ENCODE measurements at places on chromosomes 3 and 15.

- DNase-seq: no peak
Measured at GRCh38 chr3:159429702-159430101, 558.9 kb upstream of the IL12A start.

DNA sequence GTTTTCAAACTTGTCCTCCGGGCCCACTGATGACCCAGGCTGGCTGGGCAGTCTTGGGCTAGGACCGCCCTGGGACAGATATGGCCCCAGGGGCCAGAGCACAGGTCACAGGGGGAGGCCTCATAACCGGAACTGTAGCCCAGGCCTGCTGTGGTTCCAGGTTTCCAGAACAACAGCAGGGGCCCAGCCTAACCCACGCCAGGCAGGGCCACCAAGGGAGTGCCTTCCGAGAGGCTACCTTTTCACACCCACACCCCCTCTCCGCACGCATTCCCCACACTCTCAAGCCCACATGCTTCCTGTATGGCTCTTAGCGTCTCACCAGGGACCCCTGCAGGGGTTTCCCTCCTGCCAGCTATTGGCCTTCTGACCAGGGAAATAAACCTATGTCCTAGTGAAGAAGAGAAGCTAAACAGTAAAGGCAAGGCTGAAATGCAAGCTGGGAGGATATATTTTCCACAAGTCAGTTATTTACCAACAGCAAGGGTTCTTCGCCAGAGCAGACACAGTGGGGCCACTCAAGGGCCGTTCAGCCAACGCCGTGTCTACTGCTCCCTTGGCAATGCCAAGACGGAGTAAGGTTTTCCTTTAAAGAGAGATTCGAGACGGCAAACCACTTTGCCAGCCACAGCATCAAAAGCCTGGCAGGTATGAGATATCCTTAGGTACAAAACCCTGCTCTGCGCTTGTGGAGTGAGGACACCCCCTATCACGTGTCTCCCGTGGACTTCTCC lies 135.1 kb downstream of the ATP10A start:
- no peak for DNase-seq

DNA sequence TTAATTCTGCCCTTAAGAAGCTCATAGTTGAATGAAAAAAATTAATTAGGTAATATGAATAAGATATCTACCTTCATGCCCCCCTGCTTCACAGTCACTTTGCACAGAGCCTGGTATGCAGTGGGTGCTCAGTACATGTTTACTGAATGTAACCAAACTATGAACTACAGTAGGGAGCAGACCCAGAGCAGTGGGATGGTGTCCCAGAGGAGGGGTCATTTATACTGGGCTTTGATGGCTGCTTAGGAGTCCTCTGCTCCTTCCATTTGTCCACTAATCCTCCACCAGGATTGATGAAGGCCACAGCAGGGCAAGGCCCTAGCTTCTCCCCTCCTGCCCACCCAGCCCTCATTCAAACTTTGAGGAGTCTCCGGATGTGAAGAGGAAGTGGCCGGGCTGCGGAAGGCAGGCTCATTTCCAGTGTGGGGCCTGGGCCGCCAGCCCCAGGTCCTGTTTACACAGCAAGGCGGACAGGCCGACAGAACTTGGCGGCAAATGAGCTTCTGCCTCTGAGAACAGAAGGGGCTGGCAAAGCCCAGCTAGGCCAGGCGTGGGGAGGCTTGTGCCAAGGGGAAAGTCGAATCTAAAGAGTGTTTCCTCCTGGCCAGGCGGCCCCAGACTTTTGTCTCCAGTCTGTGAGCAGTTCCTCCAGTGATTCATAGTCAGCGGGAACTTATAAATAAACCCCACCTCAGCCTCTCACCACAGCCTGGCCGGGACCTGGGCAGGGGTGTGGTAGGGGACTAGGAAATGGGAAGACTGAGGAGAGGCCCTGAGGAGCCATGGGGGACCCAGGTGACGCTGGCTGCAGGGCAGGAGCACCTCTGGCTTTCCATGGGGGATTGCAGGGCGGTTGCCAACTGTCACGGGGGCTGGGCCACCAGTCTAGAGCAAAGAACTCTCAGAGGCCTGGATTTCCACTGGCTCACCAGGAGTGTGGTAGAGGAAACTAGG lies 51.6 kb upstream of the LCTL start:
- peak; percentile 84 for DNase-seq

GRCh38 chr3:168123201-168124176 lies 27.8 kb upstream of the GOLIM4 start:
- no peak for DNase-seq

DNA sequence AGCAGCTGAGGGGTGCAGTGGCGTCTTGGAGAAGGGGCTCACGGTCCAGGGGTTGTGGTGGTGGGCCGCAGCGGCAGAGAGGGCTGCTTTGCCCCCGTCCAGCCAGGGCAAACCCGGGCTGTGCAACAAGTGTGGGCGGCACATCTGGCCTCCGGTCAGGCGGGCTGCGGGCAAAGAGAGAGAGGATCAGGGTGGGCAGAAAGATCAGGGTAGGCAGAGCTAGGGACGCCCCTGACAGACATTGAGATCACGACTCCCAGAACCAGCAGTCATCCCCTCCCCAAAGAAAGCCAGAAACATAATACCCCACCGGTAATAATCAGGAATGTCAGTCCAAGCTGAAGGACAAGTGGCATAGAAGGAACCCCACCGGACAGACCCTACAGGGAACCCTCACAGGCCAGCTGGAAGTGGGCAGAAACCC lies 6.8 kb downstream of the GATA2 start:
- no peak for DNase-seq

DNA sequence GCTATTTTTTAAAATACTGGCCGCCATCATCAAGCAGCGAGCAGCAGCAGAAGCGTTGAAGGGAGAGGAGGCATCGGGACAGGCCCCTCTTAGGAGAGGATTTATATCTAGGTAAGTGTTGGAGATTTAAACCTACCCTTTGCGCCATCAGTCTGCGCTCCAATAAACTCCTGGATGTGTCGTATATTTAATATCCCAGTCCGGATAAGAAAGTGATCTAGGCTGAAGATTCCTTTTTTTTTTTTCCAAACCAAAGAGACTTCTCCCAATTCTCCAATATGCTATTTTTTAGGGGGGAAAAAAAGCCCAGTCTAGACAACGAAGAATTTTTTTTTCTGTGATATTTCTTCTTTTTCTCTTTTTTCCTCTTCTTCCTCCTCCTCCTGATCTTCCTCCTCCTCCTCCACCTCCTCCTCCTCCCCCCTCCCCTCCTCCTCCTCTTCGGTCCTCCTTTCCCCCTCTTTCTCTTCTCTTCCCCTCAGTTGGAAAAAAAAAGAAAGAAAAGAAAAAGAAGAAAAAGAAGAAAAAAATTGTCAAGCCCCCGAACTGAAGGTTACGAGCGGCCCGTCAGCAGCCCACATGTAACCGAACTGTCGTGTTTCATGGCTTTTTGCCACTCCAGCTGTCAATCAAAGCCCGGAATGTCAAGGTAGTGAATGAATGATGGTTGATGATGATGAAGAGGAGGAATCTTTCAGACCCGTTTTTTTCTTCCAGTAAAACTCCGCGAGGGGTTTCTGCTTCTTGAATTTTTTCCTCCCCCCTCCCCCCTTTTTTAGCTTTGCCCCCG lies 835 bp downstream of the MEIS2 start:
- DNase-seq: peak; percentile 82

GRCh38 chr3:396293-396692 lies 199.7 kb downstream of the CHL1 start:
- DNase-seq: no peak

DNA sequence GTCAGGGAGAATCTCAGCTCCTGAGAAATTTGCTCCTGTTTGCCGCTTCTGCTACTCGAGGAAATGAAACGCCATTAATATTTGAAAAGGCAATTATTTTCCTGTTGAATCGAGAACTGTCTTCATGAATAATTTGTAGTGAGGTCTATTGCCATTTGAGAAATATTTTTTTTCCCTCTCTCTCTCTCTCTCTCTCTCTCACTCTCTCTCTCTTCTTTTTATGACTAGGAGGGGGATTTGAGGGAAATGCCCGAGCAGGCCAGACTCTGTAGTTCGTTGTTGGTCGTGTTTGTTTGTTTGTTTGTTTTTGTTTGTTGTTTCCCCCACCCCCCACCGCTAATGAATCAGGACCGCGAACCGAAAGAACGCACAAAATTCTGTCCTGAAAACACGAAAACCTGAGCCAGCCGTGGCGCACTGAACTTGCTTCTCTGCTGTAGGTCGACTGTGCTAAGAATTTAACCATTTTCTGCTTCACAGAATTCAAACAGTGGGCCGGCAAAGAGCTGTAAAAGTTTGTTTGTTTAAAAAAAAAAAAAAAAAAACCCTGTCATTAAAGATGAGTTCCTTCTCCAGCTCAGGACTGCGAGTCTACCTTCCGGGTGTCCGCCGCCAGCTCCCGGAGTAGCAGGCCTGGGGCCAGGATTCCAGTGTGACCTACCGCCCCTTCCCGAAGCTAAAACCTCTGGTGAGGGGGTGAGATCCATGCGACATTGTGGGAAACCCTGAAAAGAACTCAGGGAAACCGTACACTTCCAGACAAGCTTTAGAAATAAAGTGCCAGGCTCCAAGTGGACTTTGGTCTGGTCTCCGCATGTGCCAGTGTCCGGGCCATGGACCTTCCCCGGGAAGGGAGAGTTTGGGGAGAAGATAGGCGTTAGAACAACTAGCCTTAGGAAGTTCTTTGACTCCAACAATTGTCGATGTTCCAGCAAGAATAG lies 12.1 kb downstream of the ZIC4 start:
- no peak for DNase-seq

DNA sequence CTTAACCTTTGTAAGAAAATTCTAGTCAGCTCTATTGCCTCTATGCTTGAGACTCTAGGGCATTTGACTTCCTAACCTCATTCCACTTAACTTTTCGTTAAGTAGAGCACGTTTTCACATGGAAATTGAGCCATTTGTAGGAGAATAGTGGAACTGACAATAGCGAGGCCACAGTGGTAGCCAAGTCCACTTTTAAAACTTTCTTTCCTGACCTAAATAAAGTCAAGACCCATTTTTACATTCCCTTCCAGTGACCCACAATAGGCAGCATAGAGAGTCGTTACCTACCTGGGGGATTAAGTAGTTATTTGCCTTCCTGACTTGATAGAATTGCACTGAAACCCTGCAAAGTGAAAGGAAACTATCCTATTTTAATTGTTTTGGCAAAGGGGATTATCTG lies 386.0 kb upstream of the NECTIN3 start:
- DNase-seq: no peak

DNA sequence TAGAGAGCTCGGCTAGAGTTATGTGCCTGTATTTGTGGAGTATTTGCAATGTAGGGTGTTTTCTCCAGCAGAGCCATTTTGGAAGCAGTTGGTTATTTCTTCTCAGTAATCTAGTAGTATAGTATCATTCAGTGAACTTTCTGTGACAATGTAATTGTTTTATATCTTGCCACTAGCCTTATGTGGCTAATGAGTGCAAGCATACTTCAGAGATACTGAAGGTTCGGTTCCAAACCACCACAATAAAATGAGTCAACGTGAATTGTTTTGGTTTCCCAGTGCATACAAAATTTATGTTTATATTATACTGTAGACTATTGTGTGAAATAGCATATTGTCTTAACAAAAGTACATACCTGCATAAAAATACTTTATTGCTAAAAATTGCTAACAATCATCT lies 286.9 kb upstream of the TBL1XR1 start:
- DNase-seq: no peak

- DNase-seq: no peak
Measured at GRCh38 chr3:149726716-149727407, 25.4 kb downstream of the COMMD2 start.

GRCh38 chr3:3504686-3505085 lies 294.5 kb upstream of the LRRN1 start:
- DNase-seq: no peak

- DNase-seq: peak; percentile 2
Measured at GRCh38 chr15:78540871-78541743, 863 bp downstream of the PSMA4 start.

DNA sequence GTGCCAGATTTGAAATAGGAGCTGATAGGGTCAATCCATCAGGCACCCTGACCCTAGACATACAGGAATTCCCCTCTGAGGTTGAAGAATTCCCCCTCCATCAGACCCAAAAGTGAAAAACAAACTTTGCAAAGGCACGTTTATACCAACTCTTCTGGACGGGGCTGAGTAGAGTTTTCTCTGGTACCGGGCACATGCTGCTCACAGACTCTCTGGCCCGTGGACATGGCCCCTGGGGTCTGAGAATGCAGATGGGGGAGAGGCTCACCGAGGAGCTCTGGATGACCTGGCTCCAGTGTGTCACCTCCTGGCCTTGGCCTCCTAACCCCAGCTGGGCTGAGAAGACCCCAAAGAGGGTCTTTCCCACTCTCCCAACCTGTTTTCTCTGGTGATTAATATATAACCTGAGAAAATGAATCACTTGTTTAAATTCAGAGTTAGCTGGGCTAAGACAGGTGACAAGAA lies 11.2 kb upstream of the LIPC start:
- DNase-seq: no peak

DNA sequence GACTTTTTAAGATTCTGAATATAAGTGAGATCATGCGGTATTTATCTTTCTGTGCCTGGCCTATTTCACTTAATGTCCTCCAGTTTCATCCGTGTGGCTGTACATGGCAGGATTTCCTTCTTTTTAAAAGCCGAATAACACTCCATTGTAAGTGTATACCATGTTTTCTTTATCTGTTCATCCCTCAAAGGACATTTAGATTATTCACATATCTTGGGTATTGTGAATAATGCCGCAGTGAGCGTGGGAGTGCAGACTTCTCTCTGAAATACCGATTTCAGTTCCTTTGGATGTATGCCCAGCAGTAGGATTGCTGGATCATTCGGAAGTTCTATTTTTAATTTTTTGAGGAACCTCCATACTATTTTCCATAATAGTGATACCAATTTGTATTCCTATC lies 136.1 kb downstream of the APBA2 start:
- no peak for DNase-seq

- no peak for DNase-seq
Measured at GRCh38 chr3:85081191-85081906, 122.6 kb downstream of the CADM2 start.

DNA sequence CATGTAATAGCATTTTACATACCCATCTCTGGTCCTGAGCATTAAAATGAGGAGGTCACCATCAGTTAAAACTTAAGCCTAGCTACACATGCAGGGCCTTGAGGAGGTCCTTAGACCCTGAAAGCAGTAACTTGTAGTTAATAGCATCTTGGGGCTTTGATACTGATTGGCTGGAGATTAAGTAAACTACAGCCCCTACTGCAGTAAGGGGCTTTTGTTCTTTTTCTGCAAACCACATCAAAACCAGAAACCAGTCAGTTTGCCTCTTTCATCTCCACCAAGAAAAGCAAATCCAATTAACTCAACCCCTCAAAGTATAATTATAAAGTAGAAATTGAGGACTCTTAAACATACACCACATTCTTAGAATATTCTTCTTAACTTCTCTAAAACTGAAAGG lies 622.7 kb downstream of the ZPLD1 start:
- no peak for DNase-seq

DNA sequence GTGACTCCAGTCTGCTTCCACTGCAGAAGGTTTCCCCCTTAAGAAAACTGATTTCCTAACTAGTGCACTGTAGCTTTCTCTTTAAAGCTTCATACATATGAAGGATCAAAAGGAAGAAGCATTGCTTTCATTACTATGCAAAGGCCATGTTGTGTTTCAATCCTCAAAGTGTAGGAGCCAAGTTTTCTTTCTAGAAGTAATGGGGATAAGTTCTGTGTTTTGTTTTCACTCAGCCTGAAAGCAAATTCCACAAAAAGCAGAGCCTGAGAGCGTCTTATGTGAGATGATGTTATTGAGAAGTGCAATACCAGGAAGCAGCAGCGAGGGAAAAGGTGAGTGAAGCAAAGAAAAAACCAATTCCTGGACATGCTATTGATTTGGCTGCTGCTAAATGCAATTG lies 99.7 kb downstream of the GMNC start:
- DNase-seq: no peak

- DNase-seq: no peak
Measured at GRCh38 chr15:93150910-93151881, 62.2 kb upstream of the RGMA start.

GRCh38 chr3:134163096-134163495 lies 87.6 kb downstream of the RYK start:
- DNase-seq: no peak

All from A172 (cell line).